DND-41 (cell line): ENCODE measurements at places on chromosomes 2 and 18.

DNA sequence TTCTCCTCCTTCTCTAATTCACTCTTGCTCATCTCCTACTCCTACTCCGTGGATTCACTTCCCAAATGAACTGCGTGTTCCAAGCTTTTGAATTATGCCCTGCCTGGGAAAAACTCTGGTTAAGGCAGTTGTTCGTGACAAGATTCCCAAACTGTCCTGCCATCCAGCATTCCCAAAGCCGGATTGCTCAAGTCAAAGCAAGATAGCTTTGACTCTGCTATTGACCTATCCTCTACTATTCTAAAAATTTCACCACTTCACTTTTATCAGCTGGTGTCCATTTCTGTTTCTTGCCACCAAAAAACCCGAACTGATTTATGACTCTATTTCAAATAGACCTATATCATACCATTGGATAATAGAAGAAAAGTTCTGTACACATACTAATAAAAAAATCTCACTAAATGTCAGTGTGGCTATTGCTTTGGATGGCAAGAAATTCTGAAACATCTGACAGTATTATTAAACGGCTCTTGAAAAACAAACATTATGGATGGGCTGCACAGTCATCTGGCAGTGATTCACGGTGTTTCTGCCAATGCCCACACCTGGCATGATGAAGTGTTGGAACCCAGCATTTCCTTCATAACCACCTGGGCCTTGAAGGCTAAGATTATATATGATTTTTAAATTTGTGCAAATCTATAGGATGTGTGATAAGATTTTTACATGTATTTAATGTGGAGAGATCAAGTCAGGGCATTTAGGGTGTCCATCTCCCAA lies 87.4 kb downstream of the NCKAP5 start:
- no peak for DNase-seq

GRCh38 chr2:24362253-24362652 lies 1.9 kb upstream of the ITSN2 start:
- no peak for DNase-seq

- peak; percentile 39 for DNase-seq
These were observed 24.7 kb upstream of the NMUR1 start for GRCh38 chr2:231554748-231555545.

DNA sequence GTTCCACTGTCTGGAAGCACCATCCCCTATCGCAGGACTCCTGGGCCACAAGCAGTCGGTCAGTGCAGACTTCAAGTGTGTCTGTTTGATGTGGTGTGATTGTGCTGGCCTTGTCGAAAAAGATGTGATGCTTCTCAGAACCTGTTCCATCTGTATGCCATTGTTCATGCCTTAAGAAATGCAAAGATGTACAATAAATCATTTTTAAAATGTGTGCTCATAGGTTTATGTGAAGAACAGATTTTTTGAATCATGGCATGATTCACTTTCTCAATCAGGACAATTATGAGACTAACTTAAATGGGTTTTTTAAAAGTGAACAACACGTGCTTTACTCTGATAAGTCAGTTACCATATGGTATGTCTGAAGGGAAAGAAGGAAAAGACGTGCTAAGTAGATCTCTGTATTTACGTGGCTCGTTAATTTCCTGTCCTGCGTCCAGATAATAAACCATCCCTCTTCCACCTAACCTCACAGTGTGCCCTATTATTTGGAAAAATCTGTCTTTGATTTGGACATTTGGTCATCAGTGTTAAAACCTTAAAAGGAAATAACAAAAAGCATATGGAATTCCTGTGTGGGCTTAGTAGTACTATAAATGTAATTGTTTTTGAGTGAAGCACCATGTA lies 54.9 kb downstream of the PRKRA start:
- DNase-seq: no peak

GRCh38 chr2:112818094-112818902 lies 18.3 kb downstream of the IL1B start:
- no peak for DNase-seq

GRCh38 chr2:209519271-209519670 lies 95.4 kb downstream of the MAP2 start:
- no peak for DNase-seq

DNA sequence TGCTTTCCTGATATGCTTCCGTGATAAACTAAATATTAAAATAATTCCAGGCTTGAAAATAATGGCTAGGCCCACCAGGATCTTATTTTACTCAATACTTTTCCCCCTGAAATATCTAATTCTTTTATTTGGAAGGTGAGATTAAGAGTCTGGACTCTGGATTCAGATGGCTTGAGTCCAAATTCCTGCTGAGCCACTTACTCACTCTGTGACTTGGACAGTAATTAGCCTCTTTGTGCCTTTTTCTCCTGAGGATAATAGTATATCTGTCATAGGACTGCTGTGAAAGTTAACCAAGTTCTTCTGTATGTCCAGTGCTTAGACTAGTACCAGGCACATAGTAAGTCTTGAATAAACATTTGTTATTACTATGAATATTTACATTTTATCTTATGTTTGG lies 127.3 kb upstream of the ERBB4 start:
- no peak for DNase-seq

DNA sequence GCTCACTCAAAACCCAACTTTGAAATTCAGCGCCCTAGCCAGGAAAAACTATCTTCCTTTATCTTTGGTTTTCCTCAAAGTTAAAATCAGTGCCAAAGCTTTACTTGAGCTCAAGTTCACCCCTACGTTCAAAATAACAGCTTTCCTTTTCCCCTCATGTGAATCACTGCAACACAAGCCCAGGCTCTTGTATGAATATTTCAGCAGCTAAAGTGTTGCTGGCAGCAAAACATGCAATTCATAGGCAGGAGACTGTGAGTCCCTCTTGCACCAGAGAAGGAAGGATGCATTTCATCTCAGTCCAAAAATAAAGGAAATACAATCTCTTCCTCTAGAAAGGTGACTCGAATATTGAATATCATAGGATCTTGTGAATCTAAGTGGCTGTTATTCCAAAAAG lies 461.3 kb upstream of the SOX11 start:
- no peak for DNase-seq

DNA sequence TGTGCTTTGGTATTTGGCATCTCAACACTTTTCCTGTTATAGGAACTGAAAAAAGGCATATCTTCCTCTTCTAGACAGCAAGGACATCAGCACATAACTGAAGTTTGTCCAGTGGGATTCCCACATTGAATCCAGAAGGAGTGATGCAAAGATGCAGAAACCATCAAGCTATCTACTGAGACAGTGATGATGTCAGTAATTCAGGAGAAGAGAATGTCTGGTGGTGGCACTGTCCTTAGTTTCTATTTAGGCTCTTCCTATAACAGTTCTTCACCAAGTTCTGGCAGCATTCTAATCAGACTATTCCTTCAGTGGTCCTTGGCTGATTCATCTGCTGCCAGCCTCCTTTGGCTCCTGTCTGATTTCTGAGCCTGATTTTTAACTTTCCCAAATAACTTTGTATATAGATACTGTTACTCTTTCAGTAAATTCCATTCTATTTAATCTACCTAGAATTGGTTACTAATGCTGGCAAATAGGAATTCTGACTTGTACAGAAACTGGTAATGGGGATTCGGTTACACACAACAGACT lies 56.6 kb upstream of the AGPS start:
- DNase-seq: no peak
